ENCODE measurements at places on chromosomes 3 and 15.

- DNase-seq = no peak
Observed at GRCh38 chr15:101099183-101099582, 152.7 kb downstream of the CHSY1 start.

GRCh38 chr3:32109256-32109655, 2.8 kb downstream of the GPD1L start:
- no peak for DNase-seq

DNA sequence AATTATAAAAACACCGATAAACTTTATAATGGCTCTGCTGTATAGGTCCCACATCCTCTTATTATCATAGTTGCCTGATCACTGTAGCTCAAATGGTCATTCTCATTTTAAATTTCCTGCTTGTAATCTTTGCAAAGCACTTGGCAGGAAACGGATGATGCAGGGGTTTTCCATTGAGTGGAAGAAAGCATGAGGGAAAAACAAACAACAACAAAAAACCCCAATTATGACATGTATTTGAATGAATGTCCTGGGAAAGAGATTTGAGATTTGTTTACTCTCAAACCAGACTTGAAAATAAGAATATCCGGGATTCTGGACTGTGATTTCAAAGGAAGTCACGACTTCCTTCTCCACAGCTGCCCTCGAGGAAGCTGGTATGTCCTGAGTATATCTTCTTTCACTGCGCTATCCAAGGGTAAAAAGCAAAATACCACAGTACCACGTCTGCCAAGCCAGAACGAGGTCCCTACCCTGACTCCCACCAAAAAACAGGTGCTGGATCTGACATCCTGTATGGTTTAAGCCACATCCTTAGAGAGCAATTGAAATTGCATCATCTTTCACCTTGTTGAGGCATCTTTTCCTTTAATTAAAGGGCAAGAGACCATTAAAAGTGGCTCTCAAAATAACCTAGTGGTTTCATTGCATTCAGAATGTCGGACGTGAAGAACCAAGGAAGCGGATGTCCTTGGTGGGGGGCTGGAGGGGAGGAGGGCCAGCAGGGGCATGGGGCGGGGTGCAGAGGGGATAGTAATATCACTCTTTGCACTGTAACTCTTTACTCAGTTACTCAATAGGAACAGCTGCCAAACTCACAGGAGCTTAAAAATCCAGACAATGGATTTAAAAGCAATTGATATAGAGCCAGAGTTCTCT, 13.5 kb upstream of the TIPIN start:
- DNase-seq = no peak

DNA sequence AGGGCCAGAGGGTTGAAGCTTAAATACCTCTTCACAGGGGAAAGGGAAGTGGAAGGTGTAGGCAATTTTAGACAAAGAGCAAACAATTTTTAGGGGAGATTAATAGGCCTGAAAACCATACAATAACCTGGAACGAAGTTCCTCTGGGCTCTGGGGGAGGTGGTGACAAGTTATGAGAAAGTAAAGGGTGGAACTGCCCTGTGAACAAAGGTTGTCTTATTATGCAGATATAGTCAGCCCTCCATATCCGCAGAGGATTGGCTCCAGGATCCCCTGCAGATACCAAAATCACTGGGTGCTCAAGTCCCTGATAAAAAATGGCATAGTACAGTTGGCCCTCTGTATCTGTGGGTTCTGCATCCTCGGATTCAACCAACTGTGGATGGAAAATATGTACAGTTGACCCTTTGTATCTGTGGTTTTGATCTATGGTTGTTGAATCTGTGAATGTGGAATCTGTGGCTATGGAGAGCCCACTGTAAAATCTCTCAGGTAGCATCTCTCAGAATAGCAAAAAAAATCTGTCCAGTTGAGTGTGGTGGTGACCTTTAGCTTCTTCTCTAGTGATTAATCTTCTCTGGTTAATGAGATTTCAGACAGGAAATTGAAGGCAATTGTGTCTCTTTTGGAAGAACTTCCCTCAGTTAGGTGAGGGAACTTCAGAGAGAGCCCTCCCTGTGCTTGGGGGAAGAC, 40.2 kb downstream of the CLEC3B start:
- DNase-seq = no peak

GRCh38 chr3:190456770-190457169, 7.1 kb upstream of the TMEM207 start:
- DNase-seq = no peak

GRCh38 chr3:72109327-72110259, 324.6 kb upstream of the PROK2 start:
- no peak for DNase-seq

GRCh38 chr3:18153571-18154173, 271.5 kb downstream of the SATB1 start:
- DNase-seq = no peak

DNA sequence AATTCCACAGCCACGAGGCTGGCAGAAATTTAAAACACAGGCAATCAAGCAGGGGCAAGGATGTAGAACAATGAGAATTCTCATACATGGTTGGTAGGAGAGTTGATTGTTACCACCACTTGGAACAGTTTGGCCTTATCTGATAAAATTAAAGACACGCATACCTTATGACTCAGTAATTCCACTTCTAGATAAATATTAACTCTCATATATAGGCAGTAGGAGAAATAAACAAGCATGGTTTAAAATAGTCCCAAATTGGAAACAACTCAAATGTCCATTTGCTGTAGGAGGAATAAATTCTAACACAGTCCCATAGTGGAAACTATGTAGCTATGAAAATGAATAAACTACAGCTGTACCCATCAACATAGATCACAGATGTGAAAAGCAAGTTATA, 42.3 kb upstream of the USP3 start:
- no peak for DNase-seq

DNA sequence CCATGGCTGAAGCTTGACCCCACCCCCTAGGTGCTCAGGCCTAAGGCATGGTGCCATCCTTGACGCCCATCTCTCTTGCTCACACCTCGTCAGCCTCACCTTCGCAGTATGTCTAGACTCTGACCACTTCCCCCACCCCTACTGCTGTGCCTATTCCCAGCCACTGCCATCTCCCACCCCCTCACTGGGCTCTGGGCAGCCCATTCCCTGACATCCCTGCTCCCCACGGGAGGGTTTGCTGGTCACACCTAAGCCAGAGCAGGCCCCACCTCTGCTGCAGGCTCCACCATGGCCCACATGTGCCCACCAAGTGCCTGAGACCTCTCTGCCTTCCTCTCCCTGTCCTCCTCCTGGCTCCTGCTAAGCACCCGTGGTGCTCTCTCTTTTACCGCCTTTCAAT, 47.7 kb upstream of the PRR23E start:
- DNase-seq = no peak

- no peak for DNase-seq
Observed at GRCh38 chr15:101457696-101458095, 31.8 kb downstream of the PCSK6 start.

DNA sequence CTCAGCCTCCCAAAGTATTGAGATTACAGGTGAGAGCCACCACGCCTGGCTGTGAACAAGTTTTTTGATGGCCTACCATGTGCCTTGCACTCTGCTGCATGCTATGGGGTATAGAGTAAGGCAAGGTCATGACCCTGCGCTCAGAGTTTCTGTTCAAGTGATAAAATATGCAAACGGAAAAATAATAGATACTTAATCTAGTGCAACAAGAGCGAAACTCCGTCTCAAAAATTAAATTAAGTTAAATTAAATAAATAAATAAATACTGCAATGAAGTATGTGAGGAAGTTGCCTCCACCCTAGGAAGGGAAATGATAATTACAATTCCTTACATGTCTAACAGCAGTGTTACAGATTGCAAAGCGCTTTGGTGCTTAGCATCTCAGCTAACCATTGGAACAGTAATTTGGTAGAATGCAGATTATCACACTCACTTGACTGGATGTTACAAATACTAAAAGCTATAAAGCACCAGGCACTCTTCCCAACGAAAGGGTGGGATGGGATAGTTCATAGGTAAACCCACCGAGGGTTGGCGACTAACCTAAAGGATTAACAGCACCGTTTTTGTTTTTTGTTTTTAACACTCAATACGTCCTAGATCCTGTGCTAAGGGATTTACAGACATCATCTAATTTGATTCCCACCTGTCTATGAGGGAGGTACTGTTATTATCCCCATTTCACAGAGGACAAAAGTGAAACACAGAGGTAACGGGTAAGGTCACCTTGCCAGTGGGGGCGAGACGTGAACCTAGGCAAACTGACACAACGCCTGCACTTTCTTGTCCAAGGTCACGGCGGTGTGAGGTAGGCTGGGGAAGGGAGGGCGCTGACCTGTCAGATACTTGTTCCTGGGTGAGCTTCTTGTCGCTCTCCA, 793 bp upstream of the FANCD2 start:
- no peak for DNase-seq

GRCh38 chr15:99201408-99202175, 47.8 kb downstream of the TTC23 start:
- no peak for DNase-seq

DNA sequence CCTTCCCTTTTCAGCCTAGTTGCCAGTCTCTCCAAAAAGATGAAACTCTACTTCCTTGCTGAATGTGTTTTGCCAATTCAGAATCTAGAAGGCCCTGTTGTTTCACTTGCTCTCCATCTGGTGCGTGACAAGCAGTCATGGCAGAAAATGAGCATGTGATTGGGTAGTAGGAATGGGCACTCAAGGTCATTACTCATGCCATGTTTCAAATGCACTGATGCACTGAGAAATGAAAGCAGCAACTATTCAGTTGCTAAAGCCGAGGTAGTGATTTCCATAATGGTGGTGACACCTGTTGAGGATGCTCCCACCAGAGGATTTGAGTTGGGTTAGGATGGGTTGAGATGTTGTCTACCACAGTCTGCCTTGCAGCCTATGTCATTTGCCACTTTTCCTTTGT, 12.7 kb downstream of the ZBTB38 start:
- DNase-seq = no peak

GRCh38 chr3:109825971-109826810, 488.8 kb upstream of the DPPA4 start:
- DNase-seq = no peak
